ENCODE measurements at places on chromosomes 4 and X. TPM values are rescaled to one million over a fixed set of nuclear protein-coding genes. Genes with fewer than 3 reads are reported as not detected.

- DNase-seq: no peak
Measured at GRCh38 chrX:17814557-17814956, 46.5 kb downstream of the RAI2 start.

GRCh38 chr4:14338585-14339265 lies 663.6 kb upstream of the CPEB2 start:
- no peak for DNase-seq

DNA sequence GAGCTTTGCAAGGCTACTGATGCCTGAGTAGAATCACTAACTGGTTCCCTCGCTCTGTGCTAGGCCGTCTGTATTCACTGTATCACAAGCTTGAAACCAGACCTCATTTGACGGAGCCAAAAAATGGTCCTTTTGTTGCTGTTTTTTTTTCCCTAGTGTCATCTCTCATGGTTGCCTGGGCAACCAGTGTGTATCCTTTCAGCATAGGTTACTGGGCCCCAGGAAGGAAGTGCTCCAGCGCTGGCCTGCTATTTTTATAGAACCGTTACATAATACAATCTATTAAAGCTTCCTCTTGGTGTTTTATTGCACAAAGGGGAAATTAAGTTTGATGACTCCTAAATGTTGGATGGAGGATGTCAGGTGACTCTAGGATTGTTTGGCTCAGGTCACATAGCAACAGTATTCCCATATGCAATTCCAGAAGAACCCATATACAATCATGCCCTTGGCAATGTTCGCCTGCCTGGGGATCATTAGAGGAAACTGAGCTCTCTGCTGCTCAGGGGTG lies 220.4 kb downstream of the SPRY1 start:
- peak; percentile 93 for DNase-seq

- DNase-seq: no peak
Measured at GRCh38 chrX:11151799-11152559, 40.8 kb downstream of the HCCS start.

- DNase-seq: no peak
Measured at GRCh38 chr4:17932041-17932440, 89.5 kb downstream of the LCORL start.

DNA sequence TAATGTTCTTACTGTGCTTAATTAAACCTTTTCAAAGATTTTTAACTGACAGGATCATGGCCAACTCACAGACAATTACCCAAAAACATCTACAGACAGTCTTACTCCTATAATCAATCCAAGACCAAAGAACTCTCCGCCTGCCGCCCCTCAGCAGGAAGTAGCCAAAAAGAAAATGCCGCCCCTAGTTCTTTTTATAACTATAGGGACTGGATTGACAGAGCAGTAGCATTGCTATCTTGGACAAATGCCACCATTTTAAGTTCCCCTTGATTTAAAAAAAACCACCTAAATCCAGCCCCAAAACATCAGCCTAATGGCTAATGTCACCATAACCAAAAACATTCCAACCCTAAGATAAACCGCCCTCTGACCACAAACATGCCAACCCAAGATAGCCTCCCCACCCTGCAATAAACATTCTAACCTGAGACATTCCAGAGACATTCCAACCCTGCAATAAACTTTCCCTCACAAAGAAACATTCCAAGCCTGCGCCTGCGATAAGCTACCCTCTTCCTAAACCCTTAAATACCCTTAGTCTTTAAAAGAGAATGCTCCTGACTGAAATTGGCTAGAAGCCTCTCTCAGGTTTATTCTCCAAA lies 77.0 kb downstream of the COQ2 start:
- no peak for DNase-seq

GRCh38 chrX:41491267-41492004 lies 44.3 kb downstream of the NYX start:
- peak; percentile 34 for DNase-seq

DNA sequence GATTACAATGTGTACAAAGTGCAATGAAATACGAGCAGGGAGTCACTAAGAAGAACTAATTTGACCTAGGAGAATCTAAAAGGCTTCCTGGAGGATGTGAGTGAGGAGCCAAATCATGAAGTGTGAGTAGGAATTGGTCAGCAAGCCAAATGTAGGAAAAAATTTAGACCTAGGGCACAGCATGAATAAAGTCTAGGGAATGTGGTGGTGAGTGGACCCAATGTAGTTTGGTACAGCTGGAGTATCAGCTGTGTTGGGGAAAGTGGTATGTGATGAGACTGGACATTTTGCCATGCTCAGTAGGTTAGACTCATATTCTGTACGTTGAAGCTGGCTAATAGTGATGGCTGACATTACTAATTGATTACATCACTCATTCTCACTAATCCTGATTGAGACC lies 191.0 kb downstream of the AFF2 start:
- DNase-seq: no peak

DNA sequence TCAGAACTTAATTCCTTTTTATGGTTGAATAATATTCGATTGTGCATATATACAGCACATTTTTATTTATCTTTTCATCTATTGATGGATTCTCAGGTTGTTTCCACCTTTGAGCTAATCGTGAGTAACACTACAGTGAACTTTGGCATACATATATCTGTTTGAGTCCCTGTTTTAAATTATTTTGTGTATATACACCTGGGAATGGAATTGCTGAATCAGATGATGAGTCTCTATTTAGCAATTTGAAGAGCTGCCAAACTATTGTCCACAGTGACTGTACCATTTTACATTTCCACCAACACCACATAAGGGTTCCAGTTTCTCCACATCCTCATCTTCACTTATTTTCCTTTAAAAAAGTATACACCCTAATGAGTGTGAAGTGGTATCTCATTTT lies 166.2 kb upstream of the FGF13 start:
- no peak for DNase-seq

- no peak for DNase-seq
Measured at GRCh38 chr4:154720123-154720522, 23.7 kb upstream of the LRAT start.

GRCh38 chr4:108109997-108110416 lies 58.7 kb downstream of the LEF1 start:
- DNase-seq: no peak

DNA sequence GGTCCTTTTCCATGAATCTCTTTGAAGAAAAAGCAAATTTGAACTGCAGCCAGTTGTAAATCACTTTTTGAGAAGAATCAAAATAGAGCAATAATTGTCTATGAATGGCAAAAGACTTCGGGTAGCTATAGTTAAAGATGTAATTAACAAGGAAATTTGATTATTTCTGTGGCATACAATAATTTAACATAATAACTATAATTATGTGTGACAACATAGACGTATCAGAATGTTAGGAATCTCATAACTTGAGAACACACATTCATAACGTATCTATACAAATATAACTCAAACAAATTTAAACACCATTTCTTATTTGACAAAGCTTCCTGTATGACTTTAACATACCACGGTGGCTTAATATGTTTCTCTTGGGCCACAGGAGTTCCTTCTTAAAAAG lies 36.0 kb upstream of the NSG1 start:
- DNase-seq: no peak

DNA sequence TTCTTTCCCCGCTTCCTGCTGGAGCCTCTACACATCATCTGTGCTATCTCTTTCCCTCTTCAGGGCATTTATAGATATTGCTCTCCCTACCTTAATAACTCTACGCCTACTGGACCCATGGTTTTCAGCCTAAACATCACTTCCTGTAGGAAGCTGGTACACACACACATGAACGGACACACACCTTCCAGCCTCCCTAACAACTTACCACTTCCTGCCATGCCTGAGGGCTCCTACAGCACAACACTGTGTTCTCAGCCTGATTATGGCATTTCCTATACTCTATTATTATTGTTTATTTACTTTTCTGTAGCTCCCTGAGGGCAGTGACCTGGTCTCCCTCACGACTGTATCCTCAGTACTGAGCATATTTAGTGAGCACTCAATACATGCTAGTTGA lies 163.6 kb upstream of the MAP3K15 start:
- DNase-seq: no peak

DNA sequence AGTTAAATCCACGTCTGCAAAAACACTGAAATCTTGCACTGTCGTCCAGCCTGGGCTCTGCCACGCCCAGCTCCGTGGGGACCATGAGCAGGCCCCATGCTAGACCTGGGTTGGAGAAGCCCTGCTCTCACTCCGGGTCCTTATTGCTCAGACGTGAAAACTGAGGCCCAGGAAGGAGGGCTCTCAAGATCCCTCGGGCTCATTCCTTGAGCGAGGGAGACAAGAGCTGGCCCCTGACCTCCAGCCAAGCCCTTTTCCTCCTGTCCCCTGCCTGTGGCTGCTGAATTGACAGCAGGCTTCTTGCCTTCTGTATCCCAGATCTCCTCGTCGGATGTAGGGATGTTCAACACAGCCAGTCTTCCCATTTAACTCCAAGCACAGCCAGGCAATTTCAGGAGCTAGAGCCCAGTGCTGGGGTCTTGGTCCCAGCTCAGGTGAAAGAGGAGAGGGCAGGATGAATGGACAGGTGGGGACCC lies 109.5 kb downstream of the CPZ start:
- DNase-seq: no peak

DNA sequence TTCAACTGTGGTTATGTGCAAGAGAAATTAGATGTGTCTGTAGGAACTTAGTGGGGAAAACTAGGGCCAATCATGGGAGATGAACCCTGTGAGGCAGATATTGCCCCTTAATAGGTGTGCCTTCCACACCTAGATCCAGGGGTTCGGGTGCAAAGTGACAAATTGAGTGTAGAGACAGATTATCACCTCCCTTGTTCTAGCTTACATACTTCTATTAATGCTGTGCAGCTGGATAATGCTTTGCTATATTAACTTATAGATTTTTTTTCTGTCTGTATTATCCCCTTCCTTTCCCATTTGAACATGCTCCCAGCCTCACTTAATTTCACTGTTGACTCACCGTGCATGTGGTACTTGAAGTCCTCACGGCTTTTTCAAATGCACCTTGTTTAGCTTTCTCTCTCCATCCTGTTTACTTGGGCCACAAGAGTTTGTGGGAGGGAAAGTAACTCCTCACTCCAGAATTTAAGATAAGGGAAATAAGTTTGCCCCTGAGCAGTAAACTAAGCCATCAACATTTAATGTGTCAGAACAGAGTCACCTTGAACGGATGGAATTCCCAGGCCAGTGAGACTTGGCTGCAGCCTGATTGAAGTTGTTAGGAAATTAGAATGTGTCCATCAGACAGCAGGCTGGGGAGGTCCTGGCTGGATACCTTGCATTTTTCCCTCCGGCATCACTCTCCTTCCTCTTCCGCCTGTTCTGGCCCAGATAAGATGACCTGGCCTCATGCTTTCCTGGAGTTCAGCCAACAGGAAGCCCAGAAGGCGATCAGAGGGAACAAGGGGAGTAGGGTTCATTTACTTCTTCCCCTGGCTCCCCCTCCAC lies 478.4 kb downstream of the BCOR start:
- no peak for DNase-seq

DNA sequence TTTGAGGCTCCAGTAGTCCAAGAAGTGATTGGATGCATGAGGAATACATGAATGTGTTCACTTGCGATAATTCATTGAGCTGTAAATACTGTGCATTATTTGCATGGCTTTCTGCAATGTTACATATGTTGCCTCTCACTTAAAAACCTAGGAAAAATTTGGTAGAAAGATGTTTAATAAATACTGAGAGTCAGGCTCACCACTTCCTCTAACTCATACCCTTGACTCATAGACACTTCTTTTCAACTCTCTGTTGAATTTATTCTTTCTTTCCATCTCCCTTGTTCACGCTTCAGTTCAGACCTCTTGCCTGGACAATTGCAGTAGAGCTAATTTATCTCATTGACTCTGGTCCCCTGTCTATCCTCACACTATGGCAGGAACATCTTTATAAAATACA lies 35.8 kb upstream of the LEF1 start:
- DNase-seq: no peak

GRCh38 chr4:105637408-105638176 lies 70.9 kb downstream of the INTS12 start:
- no peak for DNase-seq

GRCh38 chrX:150548684-150549083 lies 19.7 kb upstream of the MTM1 start:
- no peak for DNase-seq

GRCh38 chrX:114201622-114202021 lies 382.3 kb upstream of the HTR2C start:
- no peak for DNase-seq

DNA sequence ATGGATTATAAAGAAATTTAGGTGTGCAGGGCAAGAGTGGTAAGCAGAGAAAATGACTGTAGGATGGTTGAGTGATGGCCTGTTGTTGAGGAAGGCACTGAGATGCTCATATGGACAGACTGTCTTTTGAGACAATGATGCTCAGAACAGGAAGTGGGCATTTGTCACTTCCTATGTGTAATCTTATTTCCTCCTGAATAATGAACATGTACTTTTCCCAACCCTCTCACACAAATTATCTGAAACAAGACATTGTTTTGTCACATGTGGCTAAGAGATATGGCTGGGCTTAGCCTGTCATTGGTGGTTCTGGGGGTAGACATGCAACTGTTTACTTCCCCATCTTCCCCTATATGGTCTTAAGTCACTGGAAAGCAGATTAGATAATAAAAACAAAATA lies 240.5 kb downstream of the CFAP47 start:
- no peak for DNase-seq

DNA sequence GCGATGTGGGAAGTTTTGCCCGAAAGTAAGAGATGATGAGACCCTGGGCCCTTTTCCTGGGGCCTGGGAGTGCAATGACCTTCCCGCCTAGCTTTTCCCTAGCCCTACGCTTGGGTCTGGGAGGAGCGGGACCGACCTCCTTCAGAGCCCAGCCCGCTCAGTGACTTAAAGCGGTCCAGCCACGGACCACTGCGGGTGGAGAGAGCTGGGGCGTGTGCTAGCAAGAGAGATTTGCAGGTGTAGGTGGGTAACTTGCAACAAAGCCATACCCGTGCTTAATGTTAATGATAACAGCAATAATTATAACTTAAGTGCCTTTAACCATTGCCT lies 503 bp upstream of the PDE5A start:
- DNase-seq: no peak

DNA sequence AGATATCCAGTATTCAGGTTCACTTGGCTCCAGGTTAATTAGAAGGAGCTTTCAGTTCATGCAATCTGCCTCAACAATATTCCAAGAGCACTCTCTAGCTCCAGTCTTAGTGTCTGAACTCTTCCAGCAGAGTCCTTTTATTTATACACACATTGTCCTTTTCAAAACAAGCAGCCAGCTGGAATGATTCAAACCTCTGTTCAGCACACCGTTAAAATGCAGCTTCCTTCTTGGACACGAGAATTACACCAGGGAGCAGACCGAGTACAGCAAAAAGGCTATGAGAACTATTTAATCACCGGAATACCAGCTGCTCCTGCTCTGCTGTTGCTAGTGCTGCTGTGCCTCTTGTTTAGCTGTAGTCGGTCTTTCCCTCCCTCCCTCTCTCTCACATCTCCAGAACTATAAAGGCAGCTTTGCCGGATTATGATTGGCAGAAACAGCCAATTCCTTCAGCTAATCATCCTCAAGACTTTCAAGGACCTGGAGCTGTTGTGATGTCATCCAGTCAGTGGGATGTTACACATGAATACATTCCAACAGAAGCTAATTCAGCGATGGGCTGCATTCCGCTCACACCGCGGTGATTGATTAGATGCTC lies at the start of gene NDST4:
Gene NDST4, minus strand, starts transcription at position 115 of the 601 bp plus-strand sequence. CDS start 36,584 bp downstream, outside the sequence.
- DNase-seq: peak; percentile 61

- no peak for DNase-seq
Measured at GRCh38 chr4:175369087-175369486, 443.0 kb downstream of the GPM6A start.

- DNase-seq: no peak
Measured at GRCh38 chr4:80340036-80340435, 4.5 kb downstream of the CFAP299 start.

The PRRG3 gene
- 37.6 TPM for polyA plus RNA-seq

The VCX3A gene
- polyA plus RNA-seq: not detected

The POLN gene
- polyA plus RNA-seq: 3.1 TPM

The GPC4 gene
- 98.8 TPM for polyA plus RNA-seq

The FHDC1 gene
- polyA plus RNA-seq: 5.9 TPM

The BRS3 gene
- polyA plus RNA-seq: not detected

The MAGEA4 gene
- not detected for polyA plus RNA-seq

The RENBP gene
- 5.1 TPM for polyA plus RNA-seq
